ENCODE measurements at places on chromosomes 1 and 21.

GRCh38 chr1:198001776-198002408, 84.7 kb downstream of the LHX9 start:
- DNase-seq: no peak

- no peak for DNase-seq
Observed at GRCh38 chr1:224733027-224733911, 117.2 kb downstream of the CNIH3 start.

DNA sequence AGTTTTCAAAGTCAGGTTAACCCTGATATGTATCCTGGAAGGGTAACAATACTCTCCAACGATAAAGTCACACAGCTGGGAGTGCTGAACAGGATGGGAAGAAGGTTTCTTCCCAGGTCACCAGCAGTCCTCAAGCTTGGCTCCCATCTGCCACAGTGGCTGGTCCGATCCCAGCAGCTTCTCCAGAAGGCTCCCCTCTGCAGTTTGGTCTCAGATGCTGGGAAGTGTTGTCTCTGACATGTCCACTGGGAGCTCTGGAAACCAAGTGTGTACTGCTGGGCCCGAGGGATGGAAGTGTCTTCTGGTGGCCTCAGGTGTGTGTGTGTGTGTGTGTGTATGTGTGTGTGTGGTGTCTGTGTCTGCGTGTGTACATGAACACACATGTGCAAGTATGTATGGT, 16.4 kb upstream of the GNL2 start:
- no peak for DNase-seq

- no peak for DNase-seq
Observed at GRCh38 chr1:68490046-68490651, 6.7 kb downstream of the DEPDC1 start.

DNA sequence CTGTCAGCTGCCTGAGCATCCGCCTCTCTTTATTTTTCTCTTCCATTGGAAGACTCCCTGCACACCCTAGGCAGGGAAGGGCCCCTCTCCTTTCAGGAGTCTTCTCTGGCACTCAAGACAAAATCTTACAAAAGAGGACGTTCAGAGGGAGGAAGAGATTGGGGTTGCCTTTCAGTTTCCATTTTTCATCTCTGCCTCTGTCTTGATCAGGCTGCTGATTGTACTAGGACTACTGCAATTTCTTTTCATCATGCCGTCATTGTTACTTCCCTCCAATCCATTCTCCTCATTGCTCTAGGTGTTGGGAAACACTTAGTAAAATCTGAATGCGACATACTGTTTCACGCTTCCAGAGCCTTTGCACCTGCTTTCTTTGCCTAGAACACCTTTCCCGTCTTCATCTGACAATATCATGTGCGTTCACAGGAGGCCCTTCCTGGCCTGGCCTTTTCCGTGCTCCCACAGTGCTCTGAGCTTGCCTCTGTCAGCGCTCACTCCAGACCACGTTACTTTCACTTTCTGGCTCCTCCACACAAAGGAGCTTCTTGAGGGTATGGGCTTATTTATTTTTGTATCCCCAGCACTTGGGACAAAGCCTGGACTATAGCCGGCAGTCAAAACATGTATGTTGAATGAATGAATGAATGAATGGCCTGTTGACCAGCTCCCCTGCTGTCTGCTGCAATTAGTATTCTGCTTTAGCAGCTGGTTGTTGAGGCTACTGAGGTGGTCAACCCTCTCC, 10.9 kb downstream of the LRRC71 start:
- DNase-seq: no peak

DNA sequence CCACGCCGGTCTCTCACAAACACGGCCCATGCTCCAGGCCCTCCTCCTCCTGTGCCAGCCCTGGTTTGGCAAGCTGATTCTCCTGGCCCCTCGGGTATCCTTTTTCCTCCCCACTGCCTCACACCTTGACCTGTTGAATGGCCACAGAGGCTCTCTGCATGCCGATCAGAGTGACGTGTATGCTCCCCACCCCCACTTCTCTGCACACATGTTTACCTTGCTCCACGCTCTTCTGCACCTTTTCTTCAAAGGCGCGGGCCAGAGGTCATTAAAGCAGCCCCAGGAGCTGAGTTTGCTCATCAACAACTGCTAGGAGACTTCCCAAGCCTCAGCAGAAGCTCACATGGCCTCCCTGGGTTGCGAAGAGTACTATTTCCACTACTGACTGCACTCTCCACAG, 139.3 kb upstream of the EDN2 start:
- no peak for DNase-seq

GRCh38 chr1:248733566-248733965, 22.0 kb downstream of the LYPD8 start:
- DNase-seq: no peak

DNA sequence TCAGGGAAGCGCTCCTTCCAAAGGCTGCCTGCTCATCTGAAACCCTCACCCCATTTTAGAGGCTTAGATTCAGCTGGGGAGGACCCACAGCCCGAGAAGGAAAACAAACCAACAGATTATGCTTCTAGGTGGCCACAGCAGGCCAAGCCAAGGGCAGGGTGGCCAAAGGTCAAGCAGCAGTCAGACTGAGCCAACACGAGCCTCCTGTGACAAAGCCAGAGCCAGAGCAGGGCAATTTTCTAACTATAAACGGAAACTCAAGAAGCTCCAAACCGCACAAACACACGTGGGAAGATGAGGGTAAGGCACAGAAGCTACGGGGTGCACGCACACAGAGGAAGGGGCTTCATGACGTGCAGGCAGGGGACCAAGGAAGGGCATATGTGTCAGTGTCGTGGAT, 64.1 kb downstream of the PLEKHA6 start:
- no peak for DNase-seq

DNA sequence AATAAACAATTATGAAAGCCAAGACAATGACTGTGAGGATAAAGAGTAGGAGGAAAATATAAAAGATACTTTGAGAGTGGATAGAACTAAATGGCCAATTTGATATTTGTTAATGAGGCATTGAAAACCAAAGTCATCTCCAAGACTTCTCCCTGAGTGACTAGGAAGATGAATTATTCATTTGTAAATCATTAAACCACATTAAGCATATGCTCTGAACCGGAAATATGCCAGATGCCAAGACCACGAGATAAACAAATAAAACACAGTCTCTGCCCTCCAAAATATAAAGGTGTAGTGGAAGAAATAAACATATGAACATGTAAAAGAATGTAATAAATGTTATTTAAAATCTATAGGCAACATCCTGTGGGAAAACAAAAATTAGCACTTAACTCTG, 78.8 kb downstream of the MRPL39 start:
- DNase-seq: no peak

GRCh38 chr1:67472056-67472455, 41.9 kb upstream of the SERBP1 start:
- no peak for DNase-seq

DNA sequence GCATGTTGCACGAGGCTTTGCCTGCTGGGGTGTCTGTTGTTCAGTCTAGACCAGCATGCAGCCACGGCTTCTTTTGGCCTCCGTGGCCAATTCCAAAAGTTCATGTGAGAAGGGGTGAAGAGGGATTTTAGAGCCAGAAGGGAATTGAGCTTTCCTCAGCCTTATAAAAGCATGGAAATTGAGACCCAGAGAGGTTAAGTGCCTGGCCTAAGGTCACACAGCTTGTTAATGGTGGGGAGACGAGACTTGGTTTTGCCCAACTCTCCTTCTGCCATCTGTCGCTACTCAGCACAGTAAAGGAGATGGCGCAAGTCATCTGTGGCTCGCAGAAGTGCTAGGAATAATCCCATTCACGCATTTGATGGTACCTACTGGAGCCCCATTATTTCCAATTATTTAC, 25.7 kb downstream of the ZBTB18 start:
- DNase-seq: no peak

DNA sequence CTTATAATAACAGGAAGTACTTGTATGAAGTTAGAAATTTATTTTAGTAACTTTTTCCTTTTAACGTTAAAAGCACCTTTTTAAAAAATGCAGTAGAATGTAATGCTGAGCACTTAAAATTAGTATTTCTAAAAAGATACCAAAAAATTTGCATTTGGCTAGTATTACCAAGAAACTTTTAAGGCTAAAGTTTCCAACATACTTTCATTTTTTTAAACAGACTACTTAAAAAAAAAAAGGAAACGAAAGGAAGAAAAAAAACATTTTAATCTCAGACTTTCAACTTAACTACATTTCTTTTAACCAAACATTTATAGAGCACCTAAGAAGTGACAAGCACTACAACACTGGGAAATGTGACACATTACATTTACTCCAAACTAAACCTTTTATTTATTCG, 2.8 kb downstream of the ARID4B start:
- DNase-seq: no peak

- peak; percentile 40 for DNase-seq
Observed at GRCh38 chr1:196355206-196355786, 252.9 kb downstream of the KCNT2 start.

- DNase-seq: no peak
Observed at GRCh38 chr1:193537266-193538002, 351.0 kb upstream of the B3GALT2 start.

DNA sequence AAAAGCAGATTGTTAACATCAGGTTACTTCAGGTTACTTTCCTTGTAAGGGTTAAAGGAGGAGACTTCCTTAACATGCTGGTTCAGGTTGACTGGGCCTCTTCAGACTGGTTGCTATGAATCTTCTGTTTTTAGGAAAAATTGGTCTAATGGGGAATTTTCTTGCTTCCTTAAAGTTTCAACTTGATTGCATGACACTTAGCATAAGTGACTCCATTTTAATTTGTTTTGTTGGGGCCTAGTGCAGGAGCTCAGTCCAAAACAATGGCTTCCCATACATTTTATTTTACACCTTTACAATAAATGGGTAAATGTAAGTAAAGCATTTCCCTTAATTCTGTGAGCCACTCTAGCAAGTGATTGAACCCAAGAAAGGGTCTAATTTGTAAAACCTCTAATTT, 53.8 kb downstream of the SLC16A1 start:
- no peak for DNase-seq

- peak; percentile 91 for DNase-seq
Observed at GRCh38 chr1:225813214-225813964, 3.5 kb downstream of the EPHX1 start.

- no peak for DNase-seq
Observed at GRCh38 chr1:217342105-217342504, 288.8 kb downstream of the GPATCH2 start.

GRCh38 chr1:156291226-156292061, 4.0 kb downstream of the GLMP start:
- peak; percentile 75 for DNase-seq

- no peak for DNase-seq
Observed at GRCh38 chr1:168288311-168289052, 7.8 kb downstream of the TBX19 start.

DNA sequence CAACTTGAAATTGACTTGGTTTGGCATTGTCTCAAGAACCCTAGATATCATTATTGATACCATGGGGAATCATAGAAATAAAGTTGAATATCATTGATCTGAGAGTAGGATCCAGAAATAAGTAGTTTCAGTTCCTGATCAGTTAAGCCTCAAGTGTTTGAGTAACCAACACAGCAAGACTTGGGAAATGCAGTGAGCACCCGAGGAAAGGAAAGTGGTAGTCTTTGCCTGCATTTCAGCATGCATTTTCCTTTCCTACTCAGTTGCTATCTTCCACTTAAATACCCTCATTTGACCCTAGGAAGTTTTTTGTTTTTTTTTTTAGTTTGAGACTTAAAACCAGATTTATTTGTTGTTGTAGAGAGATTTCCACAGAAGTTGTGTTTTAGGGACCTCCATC, 18.9 kb downstream of the CLEC20A start:
- DNase-seq: no peak

GRCh38 chr21:43347461-43348169, 79.3 kb downstream of the SIK1 start:
- no peak for DNase-seq

DNA sequence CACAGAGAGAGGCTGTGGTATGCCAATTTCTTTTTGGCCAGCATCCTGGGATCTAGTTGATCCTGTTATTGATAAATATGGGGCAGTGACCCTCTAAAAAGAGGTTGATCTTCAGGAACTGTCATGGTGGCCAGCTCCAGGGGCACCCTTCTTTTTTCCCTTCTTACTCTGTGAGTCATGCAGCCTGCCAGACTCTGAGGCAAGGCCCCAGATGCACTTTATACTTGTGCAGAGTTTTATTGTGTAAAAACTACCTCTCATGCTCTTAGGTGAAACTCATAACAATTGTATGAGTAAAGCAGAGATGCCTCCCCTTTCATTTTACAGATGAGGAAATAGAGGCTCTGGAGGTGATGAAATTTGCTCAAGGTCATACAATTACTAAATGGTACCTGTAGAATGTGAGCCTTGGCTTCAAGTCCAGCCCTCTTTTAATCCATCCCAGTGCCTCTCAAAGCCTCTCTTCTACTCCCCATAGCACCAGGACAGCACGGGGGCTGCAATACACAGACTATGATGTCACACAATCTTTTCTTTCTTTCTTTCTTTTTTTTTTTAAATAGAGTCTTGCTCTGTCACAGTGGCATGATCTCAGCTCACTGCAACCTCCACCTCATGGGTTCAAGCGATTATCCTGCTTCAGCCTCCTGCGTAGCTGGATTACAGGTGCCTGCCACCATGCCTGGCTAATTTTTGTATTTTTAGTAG, 387.8 kb downstream of the KCNH1 start:
- no peak for DNase-seq

GRCh38 chr1:171663854-171664575, 11.5 kb upstream of the MYOC start:
- DNase-seq: no peak

DNA sequence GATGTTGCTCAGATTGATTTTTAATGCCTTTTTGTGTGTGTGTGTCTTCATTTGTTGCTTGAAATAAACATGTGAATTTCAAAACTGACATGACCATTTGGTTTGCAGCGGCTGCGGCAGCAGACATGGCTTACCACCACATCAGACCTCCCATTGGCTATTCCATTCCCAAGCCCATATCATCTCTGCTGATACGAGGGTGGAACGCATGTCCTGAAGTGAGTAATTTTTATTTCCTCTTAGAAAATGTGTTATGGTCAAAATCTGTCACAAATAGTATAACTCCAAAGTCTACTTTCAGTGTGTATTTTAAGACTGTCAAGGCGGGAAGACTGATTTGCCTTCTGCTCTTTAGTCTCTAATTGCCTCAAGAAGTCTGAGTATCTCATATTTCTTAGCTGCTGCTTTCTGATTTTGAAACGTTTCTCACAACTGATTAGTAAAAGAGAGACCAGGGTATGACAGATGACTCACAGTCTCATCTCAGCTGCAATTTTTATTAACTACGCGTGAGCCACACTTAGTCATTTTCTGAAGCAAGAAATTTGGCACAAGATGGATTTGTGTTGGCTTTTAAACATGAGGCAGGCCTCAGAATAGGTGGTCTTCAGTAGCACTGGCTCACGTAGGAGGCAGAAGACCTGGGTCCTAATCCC, 49.0 kb downstream of the LRRC53 start:
- peak; percentile 38 for DNase-seq

DNA sequence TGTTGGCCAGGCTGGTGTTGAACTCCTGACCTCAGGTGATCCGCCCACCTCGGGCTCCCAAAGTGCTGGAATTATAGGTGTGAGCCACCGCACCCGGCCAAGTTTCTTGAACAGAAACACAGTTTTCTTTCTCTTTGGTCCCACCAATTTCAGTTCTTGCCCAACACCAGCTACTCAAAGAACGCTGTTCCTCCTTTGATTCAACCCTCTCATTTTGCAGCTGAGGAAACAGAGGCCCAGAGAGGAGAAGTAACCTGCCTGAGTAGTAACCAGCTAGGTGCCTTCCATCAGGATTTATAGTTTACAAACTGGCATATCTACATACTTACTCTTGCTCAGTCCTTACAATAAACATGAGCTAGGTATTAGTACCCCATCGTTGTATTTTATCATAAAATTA, 119.9 kb downstream of the SYF2 start:
- no peak for DNase-seq
